ENCODE measurements at places on chromosomes 13 and 19.
A peak's percentile ranks its signal among the peaks of the same experiment; 100 is the strongest.

GRCh38 chr19:4401769-4402170, 670 bp upstream of the CHAF1A start:
- DNase-seq = no peak

DNA sequence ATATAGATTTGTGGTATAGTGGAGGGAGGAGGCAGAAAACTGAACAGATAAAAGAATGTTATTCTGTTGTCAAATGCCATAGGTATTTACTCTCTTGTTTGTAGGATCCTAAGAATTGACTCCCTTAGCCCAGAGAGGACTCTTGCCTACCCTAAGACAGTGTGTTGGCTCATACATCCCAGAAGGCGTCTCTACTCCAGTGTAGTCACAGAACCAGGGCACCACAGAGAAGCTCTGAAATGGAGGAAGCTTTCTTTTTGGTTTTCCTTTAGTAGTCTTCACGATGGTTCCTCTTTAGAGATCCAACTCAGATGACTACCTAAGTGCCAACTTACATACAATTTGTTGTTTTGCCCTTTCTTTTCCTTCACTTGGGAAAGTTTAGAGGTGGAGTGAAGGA, 14.0 kb downstream of the GPR183 start:
- no peak for DNase-seq

DNA sequence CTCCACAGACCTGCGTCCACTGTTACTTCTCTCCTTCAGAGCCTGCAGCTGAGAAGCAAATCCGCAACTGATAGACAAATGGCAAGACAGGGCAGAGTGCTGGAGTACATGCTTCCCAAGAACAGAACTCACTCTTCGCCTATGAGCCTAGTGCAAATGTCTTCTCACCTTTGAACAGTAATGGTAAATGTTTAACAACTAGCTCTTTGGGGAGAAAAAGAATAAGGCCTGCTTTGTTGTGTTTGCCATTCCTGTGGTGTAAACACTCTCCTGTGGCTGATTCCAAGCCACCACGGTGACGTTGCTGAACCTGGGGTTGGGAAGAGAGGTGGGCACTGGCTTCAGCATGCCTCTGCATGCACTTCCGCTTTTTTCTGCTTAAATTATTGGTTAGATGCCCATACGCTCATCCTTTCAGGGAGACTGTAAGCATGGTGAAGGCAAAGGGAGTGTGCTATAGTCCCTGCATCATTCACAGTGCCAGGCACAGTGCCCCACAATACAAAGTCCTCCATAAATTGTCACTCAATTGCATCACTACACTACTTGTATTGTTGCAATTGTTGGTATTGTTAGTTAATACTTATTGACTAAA, 28.1 kb upstream of the GTF3A start:
- no peak for DNase-seq

DNA sequence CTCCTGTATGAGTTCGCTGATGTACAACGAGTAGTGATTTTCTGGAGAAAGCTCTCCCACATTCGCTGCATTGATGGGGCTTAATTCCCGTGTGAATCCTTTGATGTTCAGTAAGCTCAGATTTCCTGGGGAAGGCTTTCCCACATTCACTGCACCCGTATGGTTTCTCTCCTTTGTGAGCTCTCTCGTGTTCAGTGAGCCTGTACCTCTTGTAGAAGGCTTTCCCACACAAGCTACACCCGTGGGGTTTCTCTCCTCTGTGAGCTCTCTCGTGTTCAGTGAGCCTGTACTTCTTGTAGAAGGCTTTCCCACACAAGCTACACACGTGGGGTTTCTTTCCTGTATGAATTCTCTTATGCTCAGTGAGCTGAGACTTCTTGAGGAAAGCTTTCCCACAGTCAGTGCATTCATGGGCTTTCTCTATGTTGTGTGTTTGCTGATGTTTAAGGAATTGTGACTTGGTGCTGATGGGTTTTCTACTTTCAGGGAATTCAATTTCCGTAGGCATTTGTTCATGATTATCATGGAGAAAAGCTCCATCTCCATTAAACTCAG, 3.5 kb upstream of the ZNF577 start:
- no peak for DNase-seq

DNA sequence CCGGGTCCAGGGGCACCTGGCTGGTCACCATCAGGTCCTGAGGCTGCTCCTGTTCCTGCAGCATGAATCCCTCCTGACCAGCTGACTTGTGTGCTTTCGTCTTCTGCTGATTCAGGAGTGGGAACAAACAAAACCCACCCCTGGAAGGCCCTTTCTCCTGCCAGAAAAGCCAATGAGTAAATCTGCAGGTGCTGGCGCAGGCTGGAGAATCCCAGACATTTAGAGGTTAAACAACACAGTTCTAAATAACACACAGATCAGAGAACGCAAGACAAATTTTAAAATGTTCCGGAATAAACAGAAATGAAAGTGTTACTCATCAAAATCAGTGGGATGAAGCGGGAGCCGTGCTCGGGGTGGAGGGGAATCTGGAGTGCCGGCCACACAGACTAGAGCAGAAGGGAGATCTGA, 60.6 kb upstream of the C13orf46 start:
- no peak for DNase-seq

DNA sequence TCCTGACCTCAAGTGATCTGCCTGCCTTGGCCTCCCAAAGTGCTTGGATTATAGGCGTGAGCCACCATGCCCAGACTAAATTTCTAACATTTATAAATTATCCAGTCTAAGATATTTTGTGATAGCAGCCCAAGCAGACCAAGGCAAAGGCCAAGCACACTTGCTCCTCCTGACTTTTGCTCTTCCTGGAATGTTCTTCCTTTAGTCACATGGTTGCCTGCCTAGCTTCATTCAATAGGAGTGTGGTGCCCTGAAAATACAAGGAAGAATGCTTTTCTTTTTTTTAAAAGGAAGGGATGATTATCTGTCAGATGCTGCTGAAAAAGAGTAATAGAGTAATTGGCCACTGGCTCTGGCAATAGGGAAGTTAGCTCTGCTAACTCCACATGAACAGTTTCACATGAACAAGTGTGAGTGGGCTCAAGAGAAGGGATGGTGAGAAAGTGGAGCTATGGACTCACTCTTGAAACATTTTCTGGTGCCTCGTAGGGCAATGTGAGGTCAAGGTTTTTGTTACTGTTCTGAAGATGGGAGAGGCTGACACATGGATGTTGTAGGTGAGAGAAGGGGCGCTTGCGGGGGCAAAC, 47.1 kb downstream of the USPL1 start:
- no peak for DNase-seq

DNA sequence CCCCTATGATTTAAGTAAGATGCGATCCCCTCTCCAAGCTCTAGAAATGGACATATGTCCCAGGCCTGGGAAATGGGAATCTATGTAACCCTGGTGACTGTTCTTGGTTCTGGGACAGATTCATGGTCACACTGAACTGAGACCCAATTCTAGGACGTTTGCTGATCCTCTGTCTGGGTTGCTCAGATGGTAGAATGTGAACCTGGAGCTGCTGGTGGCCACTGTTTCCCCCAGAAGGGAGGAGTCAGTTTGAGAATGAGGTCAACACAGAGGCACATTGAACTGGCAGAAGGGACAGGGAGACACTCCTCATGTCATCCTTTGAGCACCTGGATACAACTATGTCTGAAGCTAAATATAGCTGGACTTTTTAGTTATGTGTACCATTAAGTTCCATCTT, 29.1 kb downstream of the FAM187B start:
- no peak for DNase-seq

- DNase-seq = no peak
Measured at GRCh38 chr19:51448411-51449016, 9.7 kb downstream of the SIGLEC8 start.

GRCh38 chr19:18571564-18572344, at the start of gene UBA52:
Gene UBA52, plus strand, starts transcription at chr19:18571857. Its CDS starts 1,444 bp downstream, at chr19:18573301.
- DNase-seq = peak; percentile 92

- no peak for DNase-seq
Measured at GRCh38 chr19:5782945-5783919, 1.3 kb downstream of the PRR22 start.

GRCh38 chr13:90690458-90691080, 656.9 kb upstream of the MIR17HG start:
- DNase-seq = no peak

DNA sequence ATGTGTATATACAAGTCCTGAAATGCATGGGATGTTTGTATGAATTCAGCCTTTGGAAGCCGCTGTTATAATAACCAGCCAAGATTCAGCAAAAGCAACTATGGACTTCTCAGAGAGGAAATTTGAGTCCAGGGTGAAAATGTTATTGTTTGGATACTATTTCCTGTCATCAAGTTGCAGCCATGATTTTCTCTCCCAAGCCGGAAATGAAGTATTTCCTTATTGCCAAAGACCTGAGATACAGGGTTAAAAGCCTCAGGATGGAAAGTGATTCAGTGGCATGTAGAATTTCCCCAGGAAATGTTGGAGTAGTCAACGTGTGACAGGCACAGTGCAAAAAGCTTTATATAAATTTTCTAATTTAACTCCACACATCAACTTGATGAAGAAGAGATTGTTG, 133.9 kb downstream of the IRS2 start:
- no peak for DNase-seq

DNA sequence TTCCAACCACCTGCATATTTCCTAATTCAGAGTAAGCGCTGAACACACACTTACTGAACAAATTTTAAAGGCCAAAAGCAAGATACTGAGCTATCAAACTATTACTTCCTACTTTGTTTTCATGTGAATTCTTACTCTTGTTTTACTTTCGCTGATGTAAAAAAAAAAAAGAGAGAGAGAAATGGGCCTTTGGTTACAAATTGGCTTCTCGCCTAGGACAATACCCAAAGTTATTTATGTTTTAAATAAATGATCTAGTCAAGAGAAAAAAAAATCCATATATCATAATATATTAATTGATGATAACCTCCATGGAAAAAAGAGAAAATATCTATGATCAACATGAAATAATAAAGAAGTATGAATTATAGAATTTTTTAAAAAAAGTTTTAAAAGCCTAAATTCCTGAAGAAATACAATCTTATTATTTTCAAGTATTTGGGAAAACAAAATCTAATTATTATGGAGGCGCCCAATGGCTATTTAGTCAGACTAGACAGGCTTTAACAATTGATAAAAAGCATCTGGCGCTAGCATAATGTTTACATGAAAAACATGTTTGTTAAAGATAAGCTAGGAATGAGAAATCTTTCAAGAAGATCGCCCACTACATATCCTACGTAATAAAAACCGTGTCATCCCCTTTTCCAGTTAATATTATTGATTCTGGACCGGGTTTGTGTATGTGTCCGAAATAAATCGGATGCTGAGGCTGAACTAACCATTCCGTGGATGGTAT, 9.0 kb downstream of the COL4A1 start:
- no peak for DNase-seq

- DNase-seq = no peak
Measured at GRCh38 chr19:35908973-35909683, 1.0 kb upstream of the TYROBP start.

GRCh38 chr13:50762969-50763567, 80.4 kb downstream of the DLEU7 start:
- DNase-seq = no peak

GRCh38 chr13:28131646-28132045, 6.7 kb upstream of the PAN3 start:
- DNase-seq = no peak

- no peak for DNase-seq
Measured at GRCh38 chr13:45940061-45940460, 88.5 kb upstream of the SIAH3 start.
